NCI-H2171 treated with DMSO at 0.1 percent for 48 hours (cell line): ENCODE measurements at places on chromosomes 12 and 14.

DNA sequence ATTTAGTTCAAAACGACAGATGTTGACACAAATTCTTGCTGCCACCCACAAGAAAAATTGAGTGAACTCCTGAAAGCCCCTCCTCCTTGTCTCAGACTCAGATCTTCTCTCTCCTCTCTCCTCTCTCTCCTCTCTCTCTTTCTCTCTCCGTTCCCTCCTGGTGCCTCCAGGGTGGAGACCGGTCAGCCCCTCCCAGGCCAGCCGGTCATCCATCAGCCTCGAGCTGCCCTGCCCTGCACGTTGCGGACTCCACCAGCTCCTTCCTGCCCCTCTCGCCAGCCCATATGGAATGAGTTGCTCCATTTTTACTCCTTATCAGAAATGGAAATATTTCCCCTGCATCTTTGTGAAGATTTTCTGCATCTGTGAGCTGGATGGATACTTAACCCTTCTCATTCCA lies 103.8 kb downstream of the TBX5 start:
- no peak for DNase-seq

- peak; percentile 66 for DNase-seq
Measured at GRCh38 chr12:119444462-119445044, 110.0 kb downstream of the CCDC60 start.

DNA sequence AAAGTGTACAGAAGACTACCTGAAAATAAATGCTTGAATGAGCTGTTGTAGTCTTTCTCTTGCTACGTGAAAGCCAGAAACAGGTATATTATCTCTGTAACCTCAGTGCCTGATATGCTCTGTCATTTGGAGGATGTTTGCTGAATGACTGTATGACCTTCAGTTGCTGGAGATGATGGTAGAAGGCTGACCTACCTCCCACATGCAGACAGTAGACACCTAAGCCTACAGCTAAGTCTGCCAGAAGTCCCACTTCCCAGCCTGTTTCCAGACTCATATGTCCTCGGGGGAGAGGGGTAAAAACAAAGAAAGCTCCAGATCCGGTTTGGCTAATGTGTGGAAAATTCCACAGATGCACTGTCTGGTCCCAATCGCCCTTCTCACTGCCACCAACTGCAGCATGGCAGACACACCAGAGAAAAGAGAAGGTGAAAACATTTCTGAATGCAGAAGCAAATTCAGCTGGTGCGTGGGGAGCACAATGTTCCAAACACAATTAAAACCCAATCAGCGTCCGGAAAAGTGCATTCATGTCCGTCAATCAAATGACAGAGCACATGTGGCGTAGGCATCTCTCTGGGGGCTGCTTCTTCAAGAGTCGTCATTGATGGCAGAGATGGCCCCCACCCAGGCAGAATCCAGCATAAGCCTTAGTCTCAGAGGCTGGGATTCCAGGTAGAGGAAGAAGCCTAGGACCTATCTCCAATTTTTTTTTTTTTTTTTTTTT lies 76.3 kb upstream of the TBX3 start:
- no peak for DNase-seq

- no peak for DNase-seq
Measured at GRCh38 chr12:125434936-125435443, 369.8 kb downstream of the AACS start.

GRCh38 chr12:50734409-50735263 lies 29.3 kb upstream of the ATF1 start:
- DNase-seq: peak; percentile 51

GRCh38 chr14:64983439-64984310 lies 3.0 kb upstream of the FNTB start:
- DNase-seq: peak; percentile 76

DNA sequence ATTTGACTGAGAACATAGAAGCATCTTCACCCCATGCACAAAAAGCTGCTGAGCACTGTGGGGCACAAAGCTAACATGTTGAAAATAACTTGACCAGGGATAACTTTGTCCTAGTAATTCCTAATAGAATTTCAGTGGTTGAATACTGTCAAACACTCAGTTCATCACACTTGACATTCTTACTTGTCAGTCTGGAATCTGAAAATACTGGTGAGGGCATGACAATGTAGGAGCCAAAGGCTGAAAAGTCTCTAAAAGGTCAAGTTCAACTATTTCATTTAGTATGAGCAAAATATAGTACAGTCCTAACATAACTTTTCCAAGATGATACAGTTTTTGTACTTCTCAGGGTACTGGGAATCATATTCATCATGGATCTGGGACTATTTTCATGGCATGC lies 504.4 kb upstream of the LMO3 start:
- no peak for DNase-seq

GRCh38 chr12:23474438-23474976 lies 475.0 kb downstream of the SOX5 start:
- DNase-seq: no peak

- DNase-seq: no peak
Measured at GRCh38 chr12:104938371-104938770, 19.7 kb downstream of the SLC41A2 start.

DNA sequence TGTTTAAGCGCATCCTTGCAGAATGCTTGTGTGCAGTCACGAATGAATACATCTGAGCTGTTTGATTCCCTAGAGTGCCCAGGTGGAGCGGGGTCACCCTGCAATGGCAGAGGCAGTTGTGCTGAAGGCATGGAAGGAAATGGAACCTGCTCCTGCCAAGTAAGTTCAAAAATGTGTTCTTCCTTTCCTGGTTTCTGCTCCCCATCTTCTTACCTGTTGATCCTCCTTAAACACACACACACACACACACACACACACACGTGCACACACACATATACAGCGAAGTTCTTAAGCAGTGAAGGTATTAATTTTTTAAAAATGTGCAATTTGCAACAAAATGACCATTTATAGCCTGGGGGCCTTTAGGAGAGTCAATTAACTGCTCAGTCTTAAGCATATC lies 33.3 kb downstream of the STAB2 start:
- DNase-seq: no peak

- no peak for DNase-seq
Measured at GRCh38 chr14:61322011-61322798, 826 bp downstream of the PRKCH start.

DNA sequence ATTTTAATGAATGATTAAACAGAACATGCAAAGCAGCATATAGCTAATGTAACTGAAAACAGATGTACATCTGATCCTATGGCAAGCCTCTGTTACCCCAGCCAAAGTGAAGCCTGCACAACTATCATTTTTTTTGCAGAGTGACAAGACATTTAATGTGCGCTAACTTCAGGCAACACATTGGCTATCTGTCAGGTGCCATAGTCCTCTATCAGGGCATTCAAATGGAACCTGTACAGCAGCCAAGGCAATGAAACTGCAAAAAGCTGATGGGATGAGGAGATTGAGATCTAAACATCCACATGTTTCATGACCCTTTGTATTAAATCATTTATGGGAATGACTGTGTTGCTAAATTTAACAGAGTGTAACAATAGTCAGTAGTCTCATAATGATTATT lies 1088.5 kb upstream of the TMEM132C start:
- no peak for DNase-seq

DNA sequence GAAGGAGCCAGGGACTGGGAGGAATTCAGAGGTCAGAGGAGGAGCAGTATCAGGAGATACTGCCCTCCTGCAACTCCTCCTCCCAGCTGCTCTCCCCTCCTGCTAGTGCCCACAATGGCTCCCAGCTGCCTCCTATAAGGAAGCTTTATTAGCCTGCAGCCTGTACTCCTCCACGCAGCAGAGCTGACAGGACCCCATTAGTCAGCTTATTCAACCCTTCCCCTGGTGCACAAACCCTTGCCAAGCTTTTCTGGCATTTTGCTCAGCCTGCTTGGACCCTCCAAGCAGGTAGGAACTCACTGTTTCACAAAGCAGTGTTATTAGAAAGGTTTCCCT lies 6.9 kb upstream of the AQP2 start:
- no peak for DNase-seq

DNA sequence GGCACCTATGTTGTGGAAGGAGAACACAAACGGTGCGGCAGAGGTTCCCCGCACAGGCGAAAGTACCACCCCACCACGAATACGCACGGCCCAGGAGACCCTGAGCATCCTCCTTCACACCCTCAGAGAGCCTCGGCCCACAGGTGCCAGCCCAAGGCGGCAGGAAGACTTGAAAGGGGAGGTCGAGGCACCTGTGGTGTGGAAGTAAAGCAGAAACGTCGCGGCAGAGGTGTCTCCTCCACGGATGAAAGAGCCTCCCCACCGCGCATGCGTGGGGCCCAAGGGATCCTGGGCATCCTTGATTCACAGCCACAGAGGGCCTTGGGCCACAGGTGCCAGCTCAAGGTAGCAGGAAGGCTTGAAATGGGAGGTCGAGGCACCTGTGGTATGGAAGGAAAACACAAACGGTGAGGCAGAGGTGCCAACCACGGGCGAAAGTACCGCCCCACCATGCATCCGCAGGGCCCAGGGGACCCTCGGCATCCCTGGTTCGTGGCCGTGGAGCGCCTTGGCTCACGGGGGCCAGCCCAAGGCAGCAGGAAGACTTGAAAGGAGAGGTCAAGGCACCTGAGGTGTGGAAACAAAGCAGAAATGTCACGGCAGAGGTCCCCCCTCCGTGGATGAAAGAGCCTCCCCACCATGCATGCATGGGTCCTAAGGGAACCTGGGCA lies 380.1 kb downstream of the ALG10 start:
- DNase-seq: no peak

DNA sequence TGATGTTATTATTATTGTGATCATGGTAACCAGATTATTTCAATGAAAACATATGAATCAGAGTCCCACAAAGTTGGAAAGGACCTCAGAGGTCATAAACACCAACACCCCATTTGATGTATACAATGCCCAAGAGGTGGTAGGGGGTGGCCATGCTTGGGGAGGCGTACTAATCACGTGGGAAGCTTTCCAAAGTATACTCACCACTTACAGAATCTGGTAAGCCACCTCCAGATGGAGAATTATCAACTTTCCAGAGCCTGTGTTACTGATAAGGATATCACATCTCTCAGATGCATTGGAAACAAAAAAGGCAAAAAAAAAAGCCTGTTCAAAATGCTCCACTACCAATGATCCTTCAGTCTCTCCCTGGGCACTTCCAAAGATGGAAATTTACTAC lies 8.4 kb downstream of the DAD1 start:
- DNase-seq: peak; percentile 48

DNA sequence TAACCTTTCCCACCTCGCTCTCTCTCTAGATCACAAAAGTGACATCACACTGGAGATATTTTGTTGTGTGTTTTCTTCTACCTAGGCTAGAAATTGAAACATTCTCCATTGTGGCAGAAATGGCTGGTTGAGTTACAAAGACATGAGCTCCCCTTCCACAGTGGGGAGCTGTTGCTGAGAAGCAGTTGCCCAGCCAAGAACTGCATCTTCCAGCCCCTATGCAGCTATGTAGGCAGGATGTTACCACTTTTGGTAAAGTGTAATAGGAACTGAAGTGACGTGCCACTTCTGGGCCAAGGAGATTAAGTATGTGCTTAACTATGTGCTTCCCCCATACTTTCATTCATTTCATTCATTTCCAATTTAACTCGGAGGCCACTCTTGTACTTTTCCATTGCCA lies 138.7 kb upstream of the E2F7 start:
- no peak for DNase-seq

GRCh38 chr14:102906616-102907302 lies 15.7 kb upstream of the AMN start:
- no peak for DNase-seq

- DNase-seq: peak; percentile 63
Measured at GRCh38 chr12:143964-144649, 69.8 kb downstream of the SLC6A12 start.

DNA sequence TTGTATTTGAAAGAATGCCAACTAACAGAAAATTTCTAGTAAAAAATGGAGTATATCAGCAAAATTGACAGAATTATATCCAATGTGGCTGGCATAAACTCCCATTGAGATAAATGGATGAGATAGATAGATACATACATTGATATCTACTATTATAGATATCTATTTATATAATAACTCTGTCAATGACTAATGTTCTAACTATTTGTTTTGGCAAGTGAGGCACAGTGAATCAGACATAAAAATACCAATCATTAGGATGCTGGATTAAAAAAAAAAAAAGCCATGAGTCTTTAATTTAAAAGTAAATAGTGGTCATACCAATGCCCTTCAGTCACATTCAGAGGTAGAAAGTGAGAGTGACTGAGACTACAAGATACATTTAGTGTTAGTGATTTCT lies 33.7 kb upstream of the GLIPR1 start:
- no peak for DNase-seq

- DNase-seq: peak; percentile 89
Measured at GRCh38 chr14:33938131-33938949, 12.5 kb downstream of the EGLN3 start.

DNA sequence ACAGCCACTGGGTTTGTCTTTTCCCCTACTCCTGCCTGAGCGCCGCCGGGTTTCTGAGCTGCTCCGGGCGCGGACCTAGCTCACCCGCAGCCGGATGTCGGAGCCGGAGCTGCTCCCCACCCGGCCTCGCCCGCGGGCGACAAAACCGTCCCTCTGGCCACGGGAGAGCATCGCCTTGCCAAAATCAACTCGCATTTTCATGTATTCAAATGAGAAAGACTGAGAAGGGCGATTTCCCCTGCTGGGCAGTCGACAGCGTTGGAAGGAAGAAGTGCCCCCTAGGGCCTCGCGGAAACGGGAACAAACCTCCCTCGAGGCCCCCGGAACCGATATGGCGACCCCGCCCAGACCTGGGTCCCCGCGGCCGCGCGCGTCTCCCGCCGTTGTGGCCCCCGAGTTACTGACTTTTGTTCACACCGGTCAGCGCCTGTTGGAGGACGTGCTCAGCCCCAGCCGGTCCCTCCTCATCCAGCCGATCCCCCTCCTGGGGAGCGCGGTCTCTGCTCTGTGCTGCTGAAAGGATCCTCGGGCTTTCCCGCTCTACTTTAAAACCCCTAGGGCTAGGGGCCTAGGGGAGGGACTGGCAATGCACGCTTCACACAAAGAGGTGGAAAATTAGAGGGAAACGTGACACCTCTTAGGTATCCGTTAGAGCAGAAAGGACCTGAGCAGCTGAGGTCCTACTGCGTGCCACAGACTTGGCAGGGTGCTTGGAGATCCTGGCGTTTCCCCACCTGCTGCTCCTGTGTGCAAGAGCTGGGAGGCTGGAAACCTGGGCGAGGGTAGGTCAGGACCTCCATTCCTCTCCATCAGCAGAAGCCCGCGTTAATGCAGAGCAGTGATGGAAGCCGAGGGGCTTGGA lies 4.3 kb downstream of the TTC6 start:
- DNase-seq: peak; percentile 82

DNA sequence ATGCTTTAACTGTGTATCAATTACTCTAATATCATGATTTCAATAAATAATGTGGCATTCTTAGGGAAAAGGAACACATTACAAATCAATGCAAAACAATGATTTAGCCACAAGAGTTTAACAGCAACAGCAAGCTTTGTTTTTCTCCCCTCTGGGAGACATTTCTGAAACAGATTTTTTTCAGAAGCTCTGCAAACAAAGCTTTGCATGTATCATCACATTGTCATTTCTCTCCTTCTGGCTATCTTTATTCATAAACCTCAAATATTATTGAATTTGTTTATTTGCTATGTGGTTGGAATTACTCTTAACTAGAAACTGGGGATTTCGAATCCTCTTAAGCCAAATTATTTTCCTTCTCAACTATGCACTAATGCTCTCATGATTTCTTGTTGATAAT lies 278.4 kb upstream of the ATXN7L3B start:
- DNase-seq: no peak

GRCh38 chr12:127400221-127400620 lies 866.7 kb upstream of the TMEM132C start:
- DNase-seq: no peak
